ENCODE measurements at places on chromosomes 16 and 17.

- peak; percentile 75 for DNase-seq
These were observed 44.1 kb upstream of the MYH10 start for GRCh38 chr17:8674344-8675305.

DNA sequence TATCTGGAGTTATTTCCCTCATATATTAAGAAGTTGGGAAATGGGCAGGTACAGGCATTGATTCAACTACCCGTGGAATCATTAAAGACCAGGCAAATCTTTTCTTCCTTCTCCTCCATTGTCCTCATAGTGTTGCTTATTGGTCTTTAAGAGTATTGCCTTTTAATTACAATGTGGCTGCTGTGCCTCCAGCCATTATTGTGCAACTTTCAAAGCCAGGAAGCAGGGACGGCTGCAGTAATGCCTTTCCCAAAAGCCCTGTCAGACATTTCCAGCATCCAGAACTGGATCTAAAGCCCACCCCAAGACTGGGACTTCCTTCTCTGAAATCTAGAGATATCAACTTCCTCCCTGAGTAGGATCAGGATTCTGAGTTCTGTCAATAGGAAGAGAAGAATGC, 42.3 kb upstream of the MED9 start:
- no peak for DNase-seq

- DNase-seq: peak; percentile 11
These were observed 387.1 kb upstream of the TNRC6C start for GRCh38 chr17:77571155-77571981.

- DNase-seq: no peak
These were observed 29.1 kb downstream of the TMEM100 start for GRCh38 chr17:55693254-55694216.

GRCh38 chr17:41610965-41611640, 1.5 kb downstream of the KRT16 start:
- DNase-seq: no peak

DNA sequence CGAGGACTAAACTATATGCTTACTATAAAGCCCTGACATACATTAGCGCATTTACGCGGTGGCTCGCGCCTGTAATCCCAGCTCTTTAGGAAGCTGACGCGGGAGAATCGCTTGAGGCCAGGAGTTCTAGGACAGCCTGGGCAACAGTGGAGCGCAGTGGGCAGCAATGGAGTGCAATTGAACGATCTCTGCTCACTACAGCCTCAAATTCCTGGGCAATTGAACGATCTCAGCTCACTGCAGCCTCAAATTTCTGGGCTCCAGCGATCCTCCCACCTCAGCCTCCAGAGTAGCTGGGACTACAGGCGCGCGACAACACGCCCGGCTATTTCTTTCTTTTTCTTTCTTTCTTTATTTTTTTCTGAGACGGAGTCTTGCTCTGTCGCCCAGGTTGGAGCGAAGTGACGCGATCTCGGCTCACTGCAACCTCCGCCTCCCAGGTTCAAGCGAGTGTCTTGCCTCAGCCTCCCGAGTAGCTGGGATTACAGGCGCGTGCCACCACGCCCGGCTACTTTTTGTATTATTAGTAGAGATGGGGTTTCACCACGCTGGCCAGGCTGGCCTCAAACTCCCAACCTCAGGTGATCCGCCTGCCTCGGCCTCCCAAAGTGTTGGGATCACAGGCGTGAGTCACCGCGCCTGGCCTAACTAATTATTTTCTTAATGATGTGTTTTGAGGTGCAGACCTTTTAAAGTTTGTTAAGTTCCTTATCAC, 506 bp upstream of the COG7 start:
- no peak for DNase-seq
